ENCODE measurements at places on chromosomes 2 and 18.

- no peak for DNase-seq
These were observed 21.4 kb upstream of the FRZB start for GRCh38 chr2:182887753-182888415.

DNA sequence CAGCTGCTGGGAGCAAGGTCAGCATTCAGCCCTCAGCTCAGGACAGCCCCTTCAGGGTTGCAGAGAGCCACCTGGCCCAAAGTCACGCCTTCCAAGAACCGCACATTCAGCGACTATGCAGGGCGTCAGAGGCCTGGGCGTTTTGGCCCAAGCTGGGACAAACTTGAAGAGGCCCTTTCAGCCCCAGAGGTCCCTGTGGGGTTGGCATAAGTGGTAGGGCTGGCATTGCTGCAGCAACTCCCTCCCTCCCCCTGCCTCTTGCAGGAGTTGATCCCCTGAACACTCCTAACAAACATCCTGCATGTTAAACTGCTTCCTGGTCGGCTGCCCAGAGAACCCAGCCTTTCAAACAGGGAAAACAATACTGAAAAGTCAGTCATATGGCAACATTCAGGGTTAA is 192.9 kb upstream of the SMAD2 start:
- no peak for DNase-seq

DNA sequence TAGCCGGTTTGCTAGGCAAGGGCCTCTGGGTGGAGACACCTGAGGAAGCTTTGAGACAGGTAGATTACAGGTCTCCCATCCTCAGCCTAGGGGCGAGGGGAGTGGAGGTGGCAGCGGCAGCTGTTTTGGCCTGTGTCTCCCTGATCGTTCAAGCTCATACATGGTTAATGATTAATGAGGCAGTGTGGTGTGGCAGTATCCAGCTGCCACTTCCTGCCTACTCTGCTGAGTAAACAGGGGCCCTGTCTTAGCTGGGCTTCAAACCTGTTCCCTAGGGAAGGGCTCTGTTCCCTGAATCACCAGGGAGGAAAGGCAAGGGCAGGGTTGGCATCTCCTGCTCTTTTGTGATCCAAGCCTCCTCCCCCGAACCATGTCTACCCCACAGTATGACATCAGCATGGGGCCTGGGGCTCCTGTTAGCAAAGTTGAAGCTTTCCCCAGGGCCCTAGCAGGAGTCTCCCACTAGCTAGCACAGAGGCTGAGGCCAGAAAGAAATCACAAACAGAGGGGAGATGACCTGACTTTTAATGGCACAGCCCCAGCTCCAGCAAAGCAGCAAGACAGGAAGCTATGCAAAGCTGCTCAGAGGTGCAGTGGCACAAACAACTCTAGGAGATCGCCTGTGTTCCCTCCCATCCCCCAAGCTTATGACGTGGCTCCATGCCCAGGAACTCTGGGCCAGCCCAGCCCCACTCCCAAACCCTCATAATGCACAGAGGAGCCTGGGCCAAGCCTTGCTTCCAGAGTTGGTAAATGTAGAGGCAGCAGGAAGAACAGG is 3.7 kb upstream of the TUBA4B start:
- no peak for DNase-seq

DNA sequence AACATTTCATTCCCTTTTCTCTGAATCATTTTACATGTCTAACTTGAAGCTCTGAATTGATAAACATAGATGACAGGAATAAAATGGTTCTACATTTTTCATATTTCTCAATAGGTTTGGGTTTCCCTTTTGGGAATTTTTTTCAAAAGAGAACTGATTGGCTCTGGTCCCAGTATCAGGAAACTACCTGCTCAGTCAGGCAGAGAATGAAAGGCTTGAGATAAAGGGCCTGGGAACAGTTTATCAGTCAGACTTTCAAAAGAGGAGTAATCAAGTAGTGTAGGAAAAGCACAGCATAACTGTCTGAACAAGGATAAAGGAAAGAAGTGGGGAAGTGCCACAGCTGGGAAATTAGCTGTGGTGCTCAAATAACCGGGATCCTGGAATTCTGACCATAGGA is 28.3 kb upstream of the CCL20 start:
- no peak for DNase-seq

DNA sequence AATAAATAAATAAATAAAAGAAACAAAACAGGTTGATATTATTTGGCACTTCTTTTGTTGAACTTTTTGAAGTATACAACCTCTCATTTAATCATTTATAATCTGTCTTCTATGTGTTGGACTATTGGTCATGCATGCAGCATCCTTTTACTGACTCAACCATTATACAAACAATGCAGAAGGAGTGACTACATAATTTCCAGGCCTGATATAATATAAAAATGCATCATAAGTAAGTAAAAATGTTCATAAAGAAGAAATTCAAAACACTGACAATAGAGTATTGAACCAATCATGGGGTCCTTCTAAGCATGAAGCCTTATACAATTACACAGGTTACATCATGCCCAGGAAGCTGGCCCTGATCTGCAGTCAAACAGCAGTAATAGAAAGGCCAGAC is 141.5 kb upstream of the FN1 start:
- no peak for DNase-seq

- no peak for DNase-seq
These were observed 973.0 kb upstream of the CHAC2 start for GRCh38 chr2:52794581-52794980.

GRCh38 chr2:176109192-176109901 is 2.3 kb downstream of the HOXD11 start:
- DNase-seq = no peak

DNA sequence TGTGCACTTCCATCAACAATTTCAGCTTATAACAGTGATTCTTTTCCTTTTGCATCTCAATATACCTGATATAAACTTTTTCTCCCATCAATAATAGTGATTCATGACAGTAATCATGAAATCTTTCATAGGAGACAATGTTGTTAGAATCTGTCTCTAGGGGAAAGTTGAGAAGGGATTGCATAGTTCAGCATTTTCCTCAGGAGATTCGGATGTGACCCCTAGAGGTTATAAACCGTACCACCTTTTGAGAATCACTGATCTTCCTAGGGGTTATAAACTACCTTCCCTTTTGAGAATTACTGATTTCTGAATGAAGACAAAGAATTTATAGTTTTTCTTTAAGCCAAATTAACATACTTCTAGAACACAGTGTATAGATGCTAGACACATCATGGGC is 53.0 kb upstream of the GALNT3 start:
- DNase-seq = no peak

DNA sequence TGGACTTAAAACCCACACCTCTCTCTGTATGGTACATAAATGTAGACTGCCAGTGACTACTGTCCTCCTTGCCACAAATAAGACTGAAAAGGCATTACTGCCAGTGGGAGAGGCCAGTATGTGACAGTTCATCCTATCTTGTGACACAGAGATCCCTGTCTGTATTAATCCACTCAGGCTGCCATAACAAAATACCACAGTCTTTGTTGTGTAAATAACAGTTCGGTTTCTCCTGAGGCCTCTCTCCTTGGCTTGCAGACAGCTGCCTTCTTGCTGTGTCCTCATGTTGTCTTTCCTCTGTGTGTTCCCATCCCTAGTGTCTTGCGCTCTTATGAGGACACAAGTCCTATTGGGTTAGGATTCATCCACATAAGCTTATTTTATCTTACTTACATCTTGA is 46.4 kb upstream of the IL1RL1 start:
- DNase-seq = no peak

DNA sequence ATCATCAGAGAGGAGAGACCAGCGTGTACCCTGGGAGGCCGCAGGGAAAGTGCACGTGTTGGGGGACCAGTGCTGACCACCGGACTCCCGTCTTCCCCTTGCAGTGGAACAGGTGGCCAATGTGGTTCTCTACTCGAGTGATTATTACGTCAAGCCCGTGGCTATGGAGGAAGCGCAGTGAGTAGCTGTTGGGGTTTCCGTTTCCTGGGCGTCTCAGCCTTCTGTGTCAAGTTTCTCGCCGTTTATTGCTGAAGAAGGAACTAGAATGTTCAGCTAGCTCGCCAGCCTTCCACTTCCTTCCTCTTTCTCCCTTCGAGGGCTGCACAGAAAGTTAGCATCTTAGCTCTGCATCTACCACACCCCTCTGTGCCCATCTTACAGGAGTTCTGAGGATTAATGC is 22.8 kb upstream of the DGKD start:
- peak; percentile 81 for DNase-seq

DNA sequence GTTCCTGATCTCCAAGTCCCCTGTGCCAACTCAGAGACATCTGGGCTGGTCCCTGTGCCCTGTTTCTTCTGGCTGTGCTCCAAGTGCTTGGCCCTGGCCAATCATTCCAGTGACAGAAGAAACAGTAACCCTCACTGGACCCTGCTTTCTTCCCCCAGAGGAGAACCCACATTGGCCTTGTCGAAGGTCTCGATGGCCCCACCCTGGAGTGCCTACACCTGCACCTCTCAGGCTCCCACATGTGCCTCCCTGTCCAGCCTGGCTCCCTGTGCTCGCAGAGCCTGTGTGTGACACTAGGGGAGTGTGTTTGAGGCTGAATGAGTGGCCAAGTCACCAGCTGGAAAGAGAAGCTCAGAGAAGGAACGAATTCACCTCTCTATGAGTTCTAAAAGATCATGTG is 5.9 kb upstream of the MAL start:
- no peak for DNase-seq

DNA sequence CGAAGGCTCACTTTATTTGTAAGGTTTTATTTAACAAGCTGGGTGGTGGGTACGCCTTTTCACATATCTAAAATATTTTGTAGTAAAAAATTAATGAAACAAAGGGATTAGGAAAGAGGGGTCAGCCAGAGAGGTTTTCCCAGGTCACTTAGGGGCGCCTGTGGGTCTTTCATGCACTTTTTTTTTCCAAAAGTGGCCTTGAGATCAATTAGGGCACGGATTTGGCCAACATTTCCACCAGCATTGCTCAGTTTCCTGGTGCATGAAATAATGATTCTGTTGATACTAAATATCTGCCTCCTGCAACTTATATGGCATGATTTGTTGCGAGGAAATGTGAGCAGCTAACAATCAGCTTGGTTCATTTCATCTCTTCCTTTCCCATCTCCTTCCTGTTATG is 67.6 kb upstream of the ZCCHC2 start:
- DNase-seq = no peak

- DNase-seq = no peak
These were observed 35.1 kb downstream of the MYO1B start for GRCh38 chr2:191280290-191280689.

GRCh38 chr18:7939521-7939920 is 372.4 kb downstream of the PTPRM start:
- no peak for DNase-seq

DNA sequence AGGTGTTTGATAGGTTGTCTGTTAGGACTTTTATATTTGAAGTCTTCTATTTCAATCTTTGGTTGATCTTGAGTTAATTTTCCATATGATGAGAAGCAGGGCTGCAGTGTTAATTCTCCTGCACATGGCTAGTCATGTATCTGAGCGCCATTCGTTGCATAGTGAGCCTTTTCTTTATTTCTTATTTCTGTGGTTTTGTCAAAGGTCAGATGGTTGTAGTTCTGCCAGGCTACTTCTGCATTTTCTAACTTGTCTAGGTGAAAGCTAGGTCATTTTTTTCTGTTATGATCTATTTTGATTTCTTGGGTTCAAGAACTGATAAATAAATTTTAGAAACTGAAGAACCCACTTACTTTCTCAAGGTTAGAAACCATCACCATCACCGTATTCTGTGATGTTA is 56.7 kb downstream of the CCDC74A start:
- DNase-seq = no peak

- no peak for DNase-seq
These were observed 590.2 kb downstream of the EPHA4 start for GRCh38 chr2:220981926-220982325.

DNA sequence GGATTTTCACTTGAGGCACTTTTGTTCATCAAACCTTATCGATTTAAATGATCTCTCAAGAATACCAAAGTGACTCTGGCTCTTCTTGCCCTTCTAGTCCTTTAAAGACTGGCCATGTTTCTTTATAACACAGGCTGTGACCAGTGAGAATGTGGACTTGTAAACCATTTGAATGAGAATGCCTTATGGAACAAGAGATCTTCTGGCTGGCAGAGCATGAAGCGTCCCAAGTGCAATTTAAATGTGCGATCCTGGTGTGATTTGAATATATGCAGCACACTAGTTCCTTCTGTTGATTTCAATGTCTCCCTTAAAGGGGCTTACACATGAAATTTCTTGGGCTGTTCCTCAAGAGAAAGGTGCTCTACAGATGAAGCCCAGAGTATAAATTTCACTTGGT is 262.4 kb upstream of the CCDC68 start:
- DNase-seq = no peak

DNA sequence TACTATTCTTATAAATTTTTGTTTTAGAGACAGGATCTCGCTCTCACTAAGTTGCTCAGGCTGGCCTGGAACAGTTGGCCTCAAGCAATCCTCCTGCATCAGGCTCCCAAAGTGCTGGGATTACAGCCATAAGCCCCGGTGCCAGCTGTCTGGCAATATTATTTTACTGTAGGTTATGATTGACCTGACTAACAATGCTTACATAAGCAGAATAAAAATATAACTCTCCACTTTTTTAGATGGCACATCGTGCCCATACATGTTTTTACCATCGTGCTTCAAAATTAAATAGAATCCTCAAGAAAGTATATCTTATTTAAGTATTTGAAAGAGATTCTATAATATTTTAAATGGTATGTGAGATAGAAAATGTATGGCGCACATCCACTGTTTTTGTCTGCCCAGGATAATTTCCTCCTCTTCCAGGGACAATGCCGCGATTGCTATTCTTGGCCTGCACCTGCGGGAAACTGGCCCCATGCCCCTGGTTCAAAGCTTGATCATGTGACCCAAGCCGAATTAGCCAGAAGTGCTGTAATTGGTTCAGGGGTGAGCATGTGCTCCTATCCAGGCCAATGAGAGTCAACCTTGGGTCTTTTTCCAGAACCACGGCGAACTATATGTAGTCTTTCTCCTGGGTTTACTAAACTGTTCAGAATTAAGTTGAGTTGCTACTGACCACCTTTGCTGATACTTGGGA is 38.3 kb upstream of the GREB1L start:
- DNase-seq = no peak

GRCh38 chr2:142892715-142893114 is 15.3 kb downstream of the KYNU start:
- DNase-seq = no peak

DNA sequence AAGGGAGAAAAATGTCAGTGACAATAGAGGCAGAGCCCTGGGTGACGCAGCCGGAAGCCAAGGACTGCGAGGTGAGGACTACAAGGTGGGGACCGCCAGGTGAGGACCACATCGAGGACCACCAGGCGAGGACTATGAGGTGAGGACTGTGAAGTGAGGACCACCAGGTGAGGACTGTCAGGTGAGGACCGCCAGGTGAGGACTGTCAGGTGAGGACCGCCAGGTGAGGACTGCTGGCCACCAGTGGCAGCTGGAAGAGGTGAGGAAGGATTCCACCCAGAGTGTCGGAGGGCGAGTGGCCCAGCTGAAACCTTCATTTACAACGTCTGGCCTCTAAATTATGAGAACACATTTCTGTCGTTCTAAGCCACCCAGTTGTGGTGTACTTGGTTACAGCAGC is 41.6 kb downstream of the CYB5A start:
- no peak for DNase-seq

DNA sequence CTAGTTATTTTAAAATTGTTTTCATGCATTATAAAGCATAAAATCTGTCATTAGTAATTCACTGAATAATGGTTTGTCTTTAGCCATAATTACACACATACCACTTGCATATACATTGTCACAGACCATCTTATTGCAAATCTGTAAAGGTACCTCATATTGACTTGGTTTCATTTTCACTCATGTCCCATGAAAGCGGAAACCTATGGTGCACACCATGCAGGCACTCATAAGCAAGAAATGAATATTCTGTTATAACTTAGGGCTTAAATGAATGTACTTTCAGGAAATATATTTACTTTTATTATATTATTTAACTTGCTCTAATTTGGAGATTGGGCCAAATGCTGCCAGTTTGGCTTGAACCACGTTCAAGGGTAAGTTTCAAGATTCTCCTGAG is 29.2 kb upstream of the STK17B start:
- DNase-seq = peak; percentile 55

All from GM06990 (cell line).